ENCODE measurements at places on chromosomes 2 and 18.

DNA sequence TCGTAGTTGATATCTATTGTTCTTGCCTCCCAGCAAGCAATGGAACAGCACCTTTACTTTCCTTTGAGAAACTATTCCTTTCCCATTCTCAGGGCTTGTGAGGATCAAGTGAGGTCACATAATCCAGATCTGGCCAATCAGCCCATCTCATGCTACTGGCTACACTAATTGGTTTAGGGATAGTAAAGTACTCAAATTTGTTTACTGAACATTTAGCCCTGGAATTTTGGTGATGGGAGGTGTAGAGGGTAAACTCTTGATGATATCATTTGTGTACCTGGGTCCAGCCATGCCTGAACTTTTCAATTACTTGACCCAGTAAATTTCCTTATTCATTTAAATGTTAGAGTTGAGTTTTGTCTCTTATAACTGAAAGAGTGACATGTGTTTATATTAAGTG, 195.8 kb upstream of the TNP1 start:
- DNase-seq = no peak

DNA sequence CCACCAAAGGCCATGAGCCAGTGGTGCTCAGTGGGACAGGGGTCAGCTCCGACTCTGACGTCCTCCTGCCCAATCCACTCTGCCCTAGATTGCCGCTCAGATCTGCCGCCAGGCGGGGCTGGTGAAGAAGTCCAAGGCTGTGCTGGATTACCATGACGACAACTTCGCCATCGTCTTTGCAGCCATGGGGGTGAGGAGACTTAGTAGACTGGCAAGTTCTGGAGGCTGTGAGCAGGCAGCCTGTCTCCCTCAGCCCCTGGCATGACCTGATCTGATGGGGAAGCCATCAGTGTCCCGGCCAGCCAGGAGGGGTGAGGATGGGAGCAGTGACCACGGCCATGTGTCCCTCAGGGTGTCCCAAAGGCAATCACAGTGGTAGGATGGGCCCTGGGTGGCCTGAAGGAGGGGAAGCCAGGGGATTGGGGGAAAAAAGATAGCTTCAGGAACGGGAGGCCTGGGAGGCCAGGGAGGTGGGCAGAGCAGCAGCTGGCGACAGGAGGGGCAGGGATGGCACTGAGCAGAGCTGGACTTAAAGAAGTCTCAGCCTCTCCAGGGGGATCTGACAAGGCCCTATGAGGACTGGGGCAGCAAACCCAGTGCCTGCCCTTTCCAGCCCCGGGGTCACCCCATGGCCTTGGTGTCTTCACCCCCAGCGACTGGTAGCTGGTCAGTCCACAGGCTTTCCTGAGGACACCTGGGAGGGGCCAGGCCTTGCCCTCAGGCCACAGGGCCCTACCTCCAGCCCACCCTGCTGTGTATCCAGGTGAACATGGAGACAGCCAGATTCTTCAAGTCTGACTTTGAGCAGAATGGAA, 17.4 kb upstream of the ANKRD53 start:
- no peak for DNase-seq

DNA sequence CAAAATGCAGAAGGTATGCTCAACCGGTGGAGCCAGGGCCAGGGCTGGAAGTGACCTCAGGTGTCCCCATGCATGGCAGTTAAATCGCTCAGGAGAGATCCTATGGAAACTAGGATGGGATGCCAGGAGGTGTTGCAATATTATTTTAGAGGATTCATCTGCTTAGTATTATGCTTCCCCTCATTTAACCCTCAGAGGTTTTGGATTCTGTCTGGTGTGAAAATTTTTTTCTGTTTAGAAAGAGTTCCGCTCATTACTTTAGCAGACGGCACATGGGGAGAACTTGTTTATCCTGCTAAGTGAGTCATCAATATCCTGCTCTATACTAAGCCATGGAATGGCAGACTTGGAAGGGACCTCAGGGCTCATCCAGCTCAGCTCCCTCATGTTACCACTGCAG, 42.5 kb downstream of the TRIB2 start:
- DNase-seq = no peak

GRCh38 chr2:188096910-188097309, 194.8 kb upstream of the GULP1 start:
- no peak for DNase-seq
